Activated T-helper 17 cell treated with anti-CD3 and anti-CD28 coated beads, Interleukin-2, amount 50 U/mL, for 72 hours (primary cell): ENCODE measurements at places on chromosomes 12 and 14.

DNA sequence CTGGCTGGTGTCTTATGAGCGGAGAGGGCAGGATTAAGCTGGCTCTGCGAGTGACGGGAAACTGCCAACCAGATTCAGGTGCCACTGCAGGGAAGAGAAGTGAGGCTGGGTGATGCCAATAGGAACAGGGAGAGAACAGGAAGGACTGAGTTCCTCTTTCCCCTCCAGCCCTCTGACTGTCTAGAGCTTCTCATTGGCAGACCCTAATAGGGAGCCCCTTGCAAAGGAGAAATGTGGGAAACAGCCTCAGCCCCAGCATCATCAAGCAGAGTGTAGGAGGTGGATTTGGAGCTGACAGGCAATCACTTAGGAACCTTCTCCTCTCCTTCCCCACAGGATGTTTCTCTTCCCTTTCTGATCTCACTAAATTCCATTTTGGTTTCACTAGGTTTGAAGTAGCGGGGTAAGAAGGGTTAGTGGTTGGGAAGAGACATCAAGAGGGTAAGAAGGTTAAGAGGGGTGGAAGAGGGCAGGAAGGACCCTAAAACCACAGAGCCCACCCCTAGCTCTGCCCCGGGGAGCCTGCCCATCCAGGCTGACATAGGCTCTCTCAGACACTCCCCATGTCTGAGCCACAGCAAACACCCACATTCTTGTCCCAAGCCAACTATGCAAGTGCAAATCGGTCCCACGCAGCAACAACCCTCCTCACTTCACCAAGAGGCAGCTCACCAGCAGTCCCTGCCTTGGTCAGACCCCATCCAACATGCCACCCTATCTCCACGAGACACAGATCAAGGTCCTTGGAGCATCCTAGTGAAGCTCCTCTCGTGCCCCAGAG, 111.1 kb downstream of the STAB2 start:
- ATAC-seq, result peak; percentile 37

DNA sequence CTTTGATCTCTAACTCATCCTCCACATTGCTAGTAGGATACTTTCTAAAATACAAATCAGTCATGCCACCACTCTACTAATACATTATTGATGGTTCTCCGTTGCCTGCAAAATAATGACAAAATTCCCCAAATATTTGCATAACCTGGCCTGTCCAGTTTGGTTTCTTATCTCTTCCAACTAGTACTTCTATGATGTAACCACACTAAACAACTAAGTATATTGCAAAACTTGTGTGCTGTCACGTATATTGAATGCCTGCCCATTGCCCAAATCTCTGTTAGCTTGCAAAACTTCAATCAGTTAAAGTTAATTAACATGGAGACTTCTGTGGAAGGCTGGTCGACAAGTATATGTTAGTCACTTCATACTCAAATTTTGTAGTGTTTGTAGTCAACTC, 6.5 kb downstream of the OR6C74 start:
- no peak for ATAC-seq

- peak; percentile 32 for ATAC-seq
Observed at GRCh38 chr12:120684523-120684932, 2.4 kb upstream of the MLEC start.

DNA sequence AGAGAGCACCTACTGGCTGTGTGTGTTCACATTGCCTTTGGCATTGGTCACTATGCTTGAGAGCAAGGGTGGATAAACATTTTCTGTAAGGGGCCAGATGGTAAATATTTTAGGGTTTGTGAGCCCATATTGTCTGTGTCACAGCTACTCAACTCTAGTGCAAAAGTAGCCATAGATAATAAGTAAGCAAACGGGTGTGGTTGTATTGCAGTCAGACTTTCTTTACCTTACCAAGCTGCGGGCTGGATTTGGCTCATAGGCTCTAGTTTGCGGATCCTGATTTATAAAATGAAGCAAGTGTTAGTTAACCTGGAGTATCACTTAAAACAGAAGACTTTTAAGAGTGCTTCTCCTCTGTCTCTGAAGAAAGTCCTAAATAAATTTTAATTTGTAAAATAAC, 169.0 kb downstream of the KICS2 start:
- no peak for ATAC-seq

DNA sequence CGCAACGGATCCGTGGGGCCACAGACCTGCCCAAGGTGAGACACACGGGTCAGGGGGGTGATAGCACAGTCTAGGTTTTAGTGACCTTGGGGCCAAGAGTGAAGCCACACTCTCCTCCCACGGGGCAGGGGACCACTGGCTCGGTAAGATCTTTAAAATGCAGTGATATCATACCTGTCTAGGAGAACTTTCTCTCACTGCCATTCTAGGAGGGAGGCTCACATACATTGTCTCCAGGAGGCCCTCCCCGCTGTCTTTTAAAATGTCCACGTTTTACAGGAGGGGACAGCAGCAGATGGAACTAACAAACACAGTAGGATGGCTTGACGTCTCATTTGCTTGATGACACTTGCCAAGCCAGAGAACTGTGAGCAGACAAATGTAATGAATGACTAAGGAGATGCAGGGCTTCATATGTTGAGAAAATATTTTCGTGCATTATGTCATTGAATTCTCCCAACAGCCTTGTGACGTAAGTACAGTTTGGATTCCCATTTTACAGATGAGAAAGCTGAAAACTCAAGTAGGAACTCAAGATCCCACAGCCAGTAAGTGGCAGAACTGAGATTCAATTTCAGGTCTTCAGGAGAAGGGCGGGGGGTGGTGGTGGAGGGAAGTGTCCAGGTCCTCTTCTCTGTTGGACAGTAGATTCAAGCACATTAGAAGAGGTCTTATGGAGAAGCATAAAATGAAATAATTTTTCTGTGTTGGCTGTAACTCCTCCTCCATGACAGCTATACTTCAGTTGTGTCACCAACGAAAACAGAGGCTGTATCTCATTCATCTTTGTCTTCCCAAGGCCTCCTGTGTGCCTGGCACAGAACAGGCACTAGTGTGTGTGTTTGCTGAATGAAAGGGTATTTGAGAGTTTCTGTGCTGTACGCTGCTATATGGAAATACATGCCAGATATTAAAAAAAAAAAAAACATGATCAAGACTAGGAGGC, 2.1 kb downstream of the VASH1 start:
- no peak for ATAC-seq

- ATAC-seq, result no peak
Observed at GRCh38 chr14:31726337-31726736, 165.1 kb downstream of the NUBPL start.

GRCh38 chr14:80787876-80788275, 153.7 kb downstream of the CEP128 start:
- ATAC-seq, result no peak
